Omental fat pad (tissue), 4 donors: ENCODE measurements at places on chromosomes 7 and 10. TPM values are rescaled to one million over a fixed set of nuclear protein-coding genes. Genes with fewer than 3 reads are reported as not detected.

- no peak for DNase-seq
Observed at GRCh38 chr7:81299711-81300110, 380.9 kb upstream of the SEMA3C start.

- DNase-seq, result no peak
Observed at GRCh38 chr10:33243703-33244102, 90.8 kb downstream of the NRP1 start.

DNA sequence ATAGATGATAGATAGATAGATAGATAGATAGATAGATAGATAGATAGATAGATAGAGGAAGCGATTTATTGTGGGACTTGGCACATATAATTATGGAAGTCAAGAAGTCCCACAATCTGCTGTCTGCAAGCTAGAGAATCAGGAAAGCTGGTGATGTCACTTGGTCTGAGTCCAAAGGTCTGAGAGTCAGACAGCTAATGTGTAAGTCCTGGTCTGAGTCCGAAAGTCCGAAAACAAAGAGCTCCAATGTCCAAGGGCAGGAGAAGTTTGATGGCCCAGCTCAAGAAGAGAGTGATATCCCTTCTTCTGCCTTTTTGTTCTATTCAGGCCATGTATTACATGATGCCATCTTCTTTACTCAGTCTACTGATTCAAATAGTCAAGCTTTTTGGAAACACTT, 53.8 kb upstream of the TCF7L2 start:
- no peak for DNase-seq

DNA sequence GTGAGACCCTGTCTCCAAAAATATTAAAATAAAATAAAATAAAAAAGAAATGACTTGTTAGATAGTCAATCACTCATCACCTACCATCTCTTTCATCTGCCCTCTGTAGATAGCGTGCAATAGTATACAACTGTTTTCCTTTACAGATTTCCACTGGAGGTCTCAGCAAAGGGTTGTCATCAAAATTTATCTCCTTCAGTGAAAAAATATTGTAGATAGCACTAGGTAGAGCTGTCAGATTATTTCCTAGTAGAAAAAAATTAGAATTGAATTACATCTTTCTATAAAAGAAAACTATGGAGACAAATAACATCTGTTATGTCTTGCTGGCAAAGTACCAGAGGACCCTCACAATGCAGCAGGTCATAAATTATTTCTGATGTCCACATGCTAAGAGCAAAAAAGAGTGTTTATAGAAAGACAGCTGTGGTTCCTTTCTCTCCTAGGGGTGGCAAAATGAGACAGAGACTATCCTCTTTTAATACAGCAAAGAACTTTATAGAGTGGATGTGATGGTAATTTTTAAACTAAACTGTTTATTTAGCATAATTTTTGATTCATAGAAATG, 16.3 kb upstream of the CYP51A1 start:
- no peak for DNase-seq

GRCh38 chr10:109887243-109887642, 36.1 kb downstream of the XPNPEP1 start:
- no peak for DNase-seq

- no peak for DNase-seq
Observed at GRCh38 chr7:66768865-66769832, 28.6 kb downstream of the RABGEF1 start.

- no peak for DNase-seq
Observed at GRCh38 chr7:98774884-98775283, 94.9 kb downstream of the TMEM130 start.

The PON3 gene
- 2.9 TPM for total RNA-seq

DNA sequence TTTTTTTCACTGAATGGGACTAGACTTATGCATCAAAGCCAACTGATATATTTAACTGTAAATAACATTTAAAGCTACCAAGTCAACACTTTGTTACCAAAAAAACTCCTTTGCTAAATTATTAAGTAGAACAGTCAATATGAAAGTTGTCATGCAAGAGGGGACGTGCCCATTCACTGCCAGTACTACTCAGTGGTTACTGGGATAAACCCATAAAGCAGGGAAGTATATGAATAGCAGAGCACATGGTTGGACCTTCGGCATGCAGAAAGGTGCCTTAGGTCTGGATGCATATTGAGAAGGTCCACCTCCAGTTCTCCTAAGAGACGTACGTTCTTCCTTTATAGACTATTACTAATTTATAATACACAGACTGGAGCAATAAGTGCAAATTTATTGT, 120.1 kb downstream of the SVOPL start:
- DNase-seq, result no peak

DNA sequence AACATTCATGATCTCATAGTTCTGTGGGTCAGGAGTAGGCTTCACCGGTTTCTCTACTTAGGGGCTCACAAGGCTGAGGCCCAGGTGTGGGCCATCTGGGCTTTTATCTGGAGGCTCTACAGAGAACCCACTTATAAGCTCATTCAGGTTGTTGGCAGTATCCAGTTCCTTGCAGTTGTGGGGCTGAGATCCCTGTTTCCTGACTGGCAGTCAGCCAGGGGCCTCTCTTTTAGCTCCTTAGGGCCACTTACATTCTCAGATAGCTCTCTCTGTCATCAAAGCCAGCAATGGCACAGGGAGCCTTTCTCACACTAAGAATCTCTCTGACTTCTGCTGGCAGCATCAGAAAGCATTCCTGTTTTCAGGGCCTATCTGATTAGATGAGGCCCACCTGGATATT, 18.2 kb upstream of the HECTD2 start:
- no peak for DNase-seq

The FAM25C gene
- not detected for total RNA-seq

- no peak for DNase-seq
Observed at GRCh38 chr7:30710669-30711068, 28.4 kb upstream of the CRHR2 start.

GRCh38 chr10:132548869-132549268, 11.3 kb downstream of the INPP5A start:
- DNase-seq, result no peak

GRCh38 chr7:14542624-14543023, 359.9 kb downstream of the DGKB start:
- DNase-seq, result no peak

GRCh38 chr7:154698726-154699291, 304.1 kb downstream of the PAXIP1 start:
- no peak for DNase-seq

GRCh38 chr10:129790715-129791446, 173.2 kb downstream of the EBF3 start:
- no peak for DNase-seq

- DNase-seq, result no peak
Observed at GRCh38 chr10:112390125-112390703, 16.3 kb downstream of the ACSL5 start.

The ZNF467 gene
- total RNA-seq, result 6.6 TPM

DNA sequence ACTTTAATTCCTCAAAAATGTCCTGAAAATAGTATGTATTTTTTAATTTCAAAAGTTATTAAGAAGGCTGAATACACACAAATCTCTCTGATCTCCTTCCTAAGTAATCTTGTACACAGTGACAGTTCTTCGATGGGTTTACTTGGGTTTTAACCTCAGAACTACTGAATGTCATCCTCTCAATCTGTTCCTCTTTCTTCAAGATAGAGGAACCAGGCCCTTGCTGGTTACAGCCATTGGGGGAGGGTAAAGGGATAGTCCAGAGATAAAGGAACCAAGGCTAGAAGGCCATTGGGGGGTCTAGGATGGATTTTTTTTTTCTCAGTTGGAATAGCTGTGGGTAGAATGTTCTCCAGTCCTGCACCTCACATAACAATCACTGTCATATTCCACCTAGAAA, 224.9 kb downstream of the SKIDA1 start:
- DNase-seq, result no peak

- no peak for DNase-seq
Observed at GRCh38 chr10:96376483-96376882, 17.7 kb upstream of the OPALIN start.

DNA sequence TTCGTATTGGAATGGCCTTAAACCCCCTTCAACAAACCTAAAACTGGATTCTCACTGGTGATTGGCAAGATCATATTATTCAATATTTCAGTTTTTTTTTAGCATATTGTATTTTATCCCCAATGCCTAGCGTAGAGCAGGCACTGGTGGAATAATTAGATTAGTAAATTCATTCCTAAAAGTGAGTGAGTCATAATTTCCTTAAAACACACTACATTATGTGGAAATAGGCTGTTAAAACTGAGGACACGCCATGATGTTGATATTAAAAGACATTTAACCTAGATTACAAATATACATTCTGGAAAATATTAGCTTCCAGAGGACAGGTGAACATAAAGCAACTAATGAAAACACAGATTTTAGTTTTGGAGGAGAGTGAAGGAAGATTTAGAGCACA, 463.9 kb downstream of the PARD3 start:
- DNase-seq, result no peak

DNA sequence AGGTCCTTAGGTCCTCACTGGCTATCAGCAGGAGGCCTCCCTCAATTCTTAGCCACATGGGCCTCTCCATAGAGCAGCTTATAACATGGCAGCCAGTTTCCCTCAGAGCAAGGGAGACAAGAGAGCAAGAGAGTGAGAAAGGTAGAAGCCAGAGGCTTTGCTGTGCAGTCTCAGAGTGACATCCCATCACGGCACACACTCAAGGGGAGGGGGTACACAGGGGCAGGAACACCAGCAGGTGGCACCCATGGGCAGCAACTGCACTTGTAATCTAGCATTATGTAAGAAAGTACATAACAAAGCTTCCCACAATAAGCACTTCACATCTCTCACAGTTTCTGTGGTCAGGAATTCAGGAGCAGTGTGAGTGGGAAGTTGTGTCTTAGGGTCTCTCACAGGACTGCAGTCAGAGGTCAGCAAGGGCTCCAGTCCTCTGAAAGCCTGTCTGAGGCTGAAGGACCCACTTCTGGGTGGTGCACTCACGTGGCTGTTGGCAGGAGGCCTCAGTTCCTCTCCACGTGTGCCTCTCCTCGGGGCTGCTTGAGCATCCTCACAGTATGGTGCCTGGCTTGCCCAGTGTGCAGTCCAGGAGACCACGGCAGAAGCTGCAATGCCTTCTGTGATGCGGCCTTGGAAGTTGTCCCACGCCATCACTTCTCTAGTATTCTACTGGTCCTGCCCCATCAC, 159.4 kb downstream of the OAT start:
- DNase-seq, result no peak

DNA sequence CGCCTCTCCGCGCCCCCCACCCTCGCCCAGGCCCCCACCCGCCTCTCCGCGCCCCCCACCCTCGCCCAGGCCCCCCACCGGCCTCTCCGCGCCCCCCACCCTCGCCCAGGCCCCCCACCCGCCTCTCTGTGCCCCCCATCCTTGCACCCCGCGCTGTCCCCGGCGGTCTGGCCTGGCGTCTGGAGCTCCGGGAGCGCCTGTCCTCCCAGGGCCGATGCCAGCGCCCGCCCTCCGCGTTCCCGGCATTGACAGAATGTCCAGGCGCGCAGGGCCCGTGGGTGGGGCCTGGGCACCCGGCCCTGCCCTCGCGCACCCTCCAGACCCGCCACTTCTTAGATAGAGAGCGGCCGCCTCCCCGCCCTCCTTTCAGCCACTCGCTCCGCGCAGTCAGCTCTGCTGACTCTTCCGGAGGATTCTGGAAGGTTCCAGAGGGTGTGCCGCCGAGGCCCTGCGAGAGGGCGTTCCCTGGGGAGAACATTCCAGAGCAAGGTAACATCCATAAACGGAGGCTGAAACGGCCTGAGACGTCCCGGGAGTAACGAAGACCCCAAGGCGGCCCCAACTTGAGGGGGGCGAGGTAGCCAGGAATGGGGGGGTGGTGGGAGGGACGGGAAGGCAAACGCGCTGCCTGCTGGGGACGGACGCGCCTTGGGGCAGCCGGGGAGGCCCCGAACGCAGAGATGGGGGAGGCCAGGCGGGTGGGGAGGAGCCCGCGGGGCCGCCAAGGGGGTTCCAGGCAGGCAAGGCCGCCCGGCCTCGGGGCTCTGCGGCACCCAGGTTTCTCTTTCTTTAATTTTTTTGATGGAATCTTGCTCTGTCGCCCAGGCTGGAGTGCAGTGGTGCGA, 117.8 kb downstream of the DYNC2I1 start:
- DNase-seq, result no peak

The CNTNAP2 gene
- total RNA-seq, result not detected

DNA sequence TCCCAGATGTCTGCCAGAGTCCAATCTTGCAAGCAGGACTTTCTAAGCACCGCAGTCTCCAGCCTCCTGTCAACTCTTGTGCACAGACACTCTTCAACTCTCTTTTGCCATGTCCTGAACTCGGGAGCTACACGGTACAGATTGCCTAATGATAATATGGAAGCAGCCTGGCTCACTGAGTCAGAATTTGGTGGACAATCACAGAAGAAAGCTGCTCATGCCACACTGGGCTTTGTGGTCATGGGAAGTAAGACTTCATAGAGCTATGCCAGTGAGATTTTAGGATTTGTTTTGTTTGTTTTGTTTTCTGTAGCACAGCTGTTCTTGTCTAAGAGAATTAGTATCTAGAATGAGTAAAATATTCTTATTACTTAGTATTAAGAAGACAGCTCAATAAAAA, 144.1 kb upstream of the PRSS58 start:
- DNase-seq, result no peak

The AIFM2 gene
- 53.1 TPM for total RNA-seq
